ENCODE measurements at places on chromosomes 7 and 10.

DNA sequence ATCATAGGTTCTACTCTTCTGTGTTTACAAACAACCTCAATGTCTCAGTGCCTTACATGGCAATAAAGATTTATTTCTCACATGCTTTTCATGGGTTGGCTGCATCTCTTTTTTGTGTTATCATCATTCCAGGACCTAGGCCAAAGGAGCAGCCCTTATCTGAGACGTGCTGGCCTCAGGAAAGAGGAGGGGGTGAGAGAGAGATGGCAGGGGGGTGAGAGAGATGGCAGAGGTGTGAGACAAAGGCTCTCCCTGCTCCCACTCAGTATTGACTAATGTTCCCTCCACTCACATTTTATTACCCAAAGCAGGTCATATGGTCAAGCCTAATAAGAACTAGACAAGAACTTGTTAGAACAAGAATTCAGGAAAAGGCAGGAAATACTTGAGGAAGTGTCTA, 120.1 kb upstream of the PRR15 start:
- no peak for DNase-seq

DNA sequence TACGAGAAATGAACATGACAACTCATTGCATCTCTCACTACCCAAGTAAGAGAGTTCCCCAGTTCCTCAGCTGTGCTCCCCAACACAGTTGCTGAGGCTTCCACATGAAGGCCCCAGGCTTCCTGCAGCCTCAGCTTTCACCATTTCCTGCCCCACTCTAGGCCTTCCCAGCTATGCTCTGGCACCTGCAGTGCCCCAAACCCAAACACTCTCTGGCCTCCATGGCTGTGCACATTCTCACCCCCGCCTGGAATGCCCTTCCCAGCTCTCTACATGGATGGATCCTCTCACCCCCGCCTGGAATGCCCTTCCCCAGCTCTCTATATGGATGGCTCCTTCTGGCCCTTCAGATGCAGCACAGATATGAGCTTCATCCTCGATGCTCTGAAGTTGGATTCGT, 61.3 kb downstream of the KIAA1549 start:
- DNase-seq, result no peak

DNA sequence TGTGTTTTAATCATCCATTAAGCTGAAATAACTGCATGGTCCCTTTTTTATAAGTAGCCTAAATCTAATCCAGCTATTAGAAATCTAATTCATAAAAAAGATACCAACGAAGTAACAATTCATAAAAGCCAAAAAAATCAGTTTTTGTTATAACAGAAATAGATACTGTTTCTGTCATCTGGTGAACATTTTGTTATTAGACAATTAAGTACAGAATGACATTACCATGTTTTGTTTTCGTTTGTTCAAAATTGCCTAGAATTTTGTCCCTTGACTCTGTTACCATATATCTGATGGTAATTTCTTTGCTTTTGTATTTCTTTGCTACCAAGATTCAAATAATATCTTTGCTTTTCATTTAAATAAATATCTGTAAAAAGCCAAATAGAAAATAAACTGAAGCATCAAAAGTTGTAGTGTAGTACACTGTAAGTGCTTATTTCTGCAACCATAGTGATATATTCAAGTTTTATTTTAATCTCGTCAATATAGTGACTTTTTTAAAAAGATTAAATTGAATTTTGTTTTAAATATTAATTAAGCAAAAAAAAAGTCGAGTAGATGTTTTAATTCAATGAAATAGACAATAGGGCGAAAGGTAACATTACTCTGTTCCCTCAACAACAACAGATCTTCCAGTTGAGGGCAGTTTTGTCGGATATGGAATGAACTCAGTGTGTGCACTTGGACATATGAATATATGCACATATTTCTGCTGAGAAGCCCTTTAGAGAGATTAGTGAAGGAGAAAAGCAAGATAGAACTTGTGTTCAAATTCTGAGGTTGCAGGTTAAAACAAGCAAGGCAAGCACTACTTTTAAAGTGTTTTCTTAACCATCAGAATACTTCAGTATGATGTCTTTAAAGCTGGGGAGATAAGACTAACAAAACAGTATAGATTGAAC, 7.9 kb upstream of the IGF2BP3 start:
- no peak for DNase-seq

DNA sequence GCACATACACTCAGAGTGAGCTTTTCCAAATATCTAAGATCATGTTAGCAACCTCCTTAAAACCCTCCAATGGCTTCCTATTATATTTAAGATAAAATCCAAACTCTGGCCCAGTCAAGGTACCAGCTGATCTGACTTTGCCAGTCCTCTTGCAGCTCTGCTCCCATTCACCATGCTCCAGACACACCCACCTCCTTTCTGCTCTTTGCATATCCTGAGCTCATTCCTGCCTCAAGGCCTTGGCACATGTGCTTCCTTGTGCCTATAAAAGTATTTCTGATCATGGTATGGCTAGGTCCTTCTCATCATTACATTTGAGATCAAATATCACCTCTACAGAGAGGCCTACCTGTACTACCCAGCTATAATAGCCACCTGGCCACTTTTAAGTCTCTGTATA, 27.5 kb downstream of the XPNPEP1 start:
- no peak for DNase-seq

DNA sequence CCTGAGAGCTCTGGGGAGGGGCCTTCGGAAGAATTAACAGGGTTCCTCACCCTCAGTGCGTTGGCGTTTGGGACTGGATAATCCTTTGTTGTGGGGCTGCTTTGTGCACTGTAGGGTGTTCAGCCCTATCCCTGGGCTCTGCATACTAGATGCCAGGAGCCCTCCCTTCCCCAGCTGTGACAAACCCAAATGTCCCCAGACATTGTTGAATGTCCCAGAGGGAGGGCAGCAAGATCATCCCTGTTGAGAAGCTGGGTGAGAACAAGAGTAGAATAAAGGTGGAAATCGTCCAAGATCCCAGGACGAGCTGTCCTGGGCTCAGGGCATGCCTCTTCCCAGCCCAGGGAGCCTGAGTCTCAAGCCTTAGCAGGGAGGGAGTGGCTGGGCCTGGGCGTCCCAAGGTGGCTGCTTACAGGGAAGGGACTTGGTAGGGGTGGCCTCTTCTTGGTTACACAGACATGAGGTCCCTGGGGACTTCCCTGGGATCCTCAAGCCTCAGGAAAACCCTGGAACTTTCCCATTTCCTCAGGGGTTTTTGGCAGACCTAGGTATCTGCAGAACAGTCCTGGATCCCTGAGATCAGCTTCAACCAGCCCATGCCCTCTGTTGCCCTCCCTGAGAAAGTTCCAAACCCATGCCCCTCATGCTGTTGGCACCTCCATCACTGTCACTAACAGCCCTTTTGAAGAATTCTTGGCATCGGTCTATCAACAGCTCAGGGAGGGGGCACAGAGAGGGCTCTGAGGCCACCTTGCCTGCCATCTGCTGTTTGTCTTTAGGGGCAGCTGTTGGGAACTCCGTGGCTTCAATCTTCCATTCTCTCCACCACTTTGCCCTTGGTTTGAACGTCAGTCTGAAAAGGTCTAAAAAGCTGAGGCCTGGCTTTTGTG, 53.7 kb downstream of the GOLGA7B start:
- no peak for DNase-seq

DNA sequence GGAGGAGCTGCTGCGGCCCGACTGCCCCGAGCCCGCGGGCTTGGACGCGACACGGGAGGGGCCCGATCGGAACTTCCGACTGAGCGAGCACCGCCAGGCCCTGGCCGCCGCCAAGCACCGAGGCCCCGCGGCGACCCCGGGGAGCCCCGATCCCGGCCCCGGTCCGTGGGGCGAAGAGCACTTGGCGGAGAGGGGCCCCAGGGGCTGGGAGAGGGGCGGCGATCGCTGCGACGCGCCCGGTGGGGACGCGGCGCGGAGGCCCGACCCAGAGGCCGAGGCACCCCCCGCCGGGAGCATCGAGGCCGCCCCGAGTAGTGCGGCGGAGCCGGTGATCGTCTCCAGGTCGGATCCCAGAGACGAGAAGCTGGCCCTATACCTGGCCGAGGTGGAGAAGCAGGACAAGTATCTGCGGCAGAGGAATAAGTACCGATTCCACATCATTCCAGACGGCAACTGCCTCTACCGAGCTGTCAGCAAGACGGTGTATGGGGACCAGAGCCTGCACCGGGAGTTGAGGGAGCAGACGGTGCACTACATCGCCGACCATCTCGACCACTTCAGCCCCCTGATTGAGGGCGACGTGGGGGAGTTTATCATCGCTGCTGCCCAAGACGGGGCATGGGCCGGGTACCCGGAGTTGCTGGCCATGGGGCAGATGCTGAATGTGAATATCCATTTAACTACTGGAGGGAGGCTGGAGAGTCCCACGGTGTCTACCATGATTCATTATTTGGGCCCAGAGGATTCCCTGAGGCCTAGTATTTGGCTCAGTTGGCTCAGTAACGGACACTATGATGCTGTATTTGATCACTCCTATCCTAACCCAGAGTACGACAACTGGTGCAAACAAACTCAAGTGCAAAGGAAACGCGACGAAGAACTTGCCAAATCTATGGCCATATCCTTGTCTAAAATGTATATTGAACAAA, 1.4 kb downstream of the OTUD1 start:
- peak; percentile 64 for DNase-seq
